AG10803 (cell line): ENCODE measurements at places on chromosomes 2 and 18.

- no peak for DNase-seq
These were observed 72.0 kb downstream of the NYAP2 start for GRCh38 chr2:225471482-225471881.

GRCh38 chr2:76445880-76446279 is 735.2 kb upstream of the GCFC2 start:
- DNase-seq = no peak

DNA sequence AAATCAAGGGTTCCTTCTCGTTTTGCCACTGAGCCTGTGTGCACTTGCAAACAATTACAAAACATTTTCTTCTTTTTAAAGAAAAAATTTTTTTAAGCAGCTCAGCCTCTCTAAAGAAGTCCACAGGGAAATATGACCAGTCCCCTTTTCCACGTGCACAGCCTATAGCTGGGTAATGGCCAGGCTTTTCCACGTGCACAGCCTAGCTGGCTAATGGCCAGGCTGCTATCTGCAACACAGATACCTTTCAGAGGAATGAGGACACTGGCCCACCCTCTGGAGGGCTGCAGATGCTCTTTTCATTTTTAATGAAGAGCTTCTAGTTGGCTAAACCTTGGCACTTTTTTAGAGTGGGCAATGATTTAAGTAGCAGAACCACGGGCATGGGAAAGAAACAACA is 46.3 kb downstream of the ASB18 start:
- no peak for DNase-seq

DNA sequence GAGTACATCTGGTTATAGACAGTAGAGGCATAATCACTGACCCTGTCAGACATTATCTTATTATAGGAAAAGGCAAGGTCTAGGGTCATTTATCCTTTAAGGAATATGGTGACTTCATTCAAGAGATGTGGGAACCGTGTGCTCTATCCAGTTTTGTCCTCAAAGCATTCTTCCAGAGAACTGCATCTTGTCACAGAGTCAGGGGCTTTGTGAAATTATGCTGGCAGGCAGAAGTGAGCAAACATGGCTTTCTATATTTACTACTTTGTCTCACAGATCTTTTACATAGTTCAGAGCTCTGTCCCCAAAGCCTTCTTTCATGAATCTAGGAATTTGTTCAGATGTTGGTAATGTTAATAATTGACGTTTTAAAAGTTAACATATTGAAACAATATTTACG is 177.4 kb downstream of the ASXL3 start:
- no peak for DNase-seq

DNA sequence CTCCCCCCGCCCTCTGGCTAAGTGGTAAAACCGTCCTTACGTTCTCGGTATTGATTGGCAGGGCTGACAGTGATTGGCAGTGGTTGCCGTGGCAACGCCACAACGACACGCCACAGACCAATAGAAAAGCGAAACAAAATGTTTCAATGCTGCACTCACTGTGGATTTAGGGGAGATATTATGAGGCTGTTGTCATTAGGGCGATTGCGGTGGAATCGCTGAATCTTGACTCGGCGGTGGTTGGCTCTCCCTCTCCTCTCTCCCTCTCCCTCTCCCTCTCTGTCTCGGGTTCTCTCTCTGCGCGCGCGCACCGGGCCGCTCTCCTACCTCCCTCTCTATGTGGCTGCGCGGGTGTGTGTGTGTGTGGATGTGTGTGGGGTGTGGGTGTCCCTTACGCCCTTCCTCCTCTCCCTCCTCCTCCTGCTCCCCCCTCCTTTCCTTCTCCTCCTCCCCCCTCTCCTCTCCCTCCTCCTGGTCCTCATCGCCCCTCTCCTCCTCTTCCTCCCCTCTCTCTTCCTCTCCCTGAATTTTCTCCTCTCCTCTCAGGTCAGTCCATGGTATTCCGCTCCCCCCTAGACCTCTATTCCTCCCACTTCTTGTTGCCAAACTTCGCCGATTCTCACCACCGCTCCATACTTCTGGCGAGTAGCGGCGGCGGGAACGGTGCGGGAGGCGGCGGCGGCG is at the start of gene SIX3:
Gene SIX3, plus strand, starts transcription at position 152 of the 684 bp plus-strand sequence. Its CDS starts 403 bp downstream, at position 555.
- peak; percentile 22 for DNase-seq

- no peak for DNase-seq
These were observed 871.8 kb upstream of the CHAC2 start for GRCh38 chr2:52895726-52896340.
